ENCODE measurements at places on chromosomes 4 and X.

DNA sequence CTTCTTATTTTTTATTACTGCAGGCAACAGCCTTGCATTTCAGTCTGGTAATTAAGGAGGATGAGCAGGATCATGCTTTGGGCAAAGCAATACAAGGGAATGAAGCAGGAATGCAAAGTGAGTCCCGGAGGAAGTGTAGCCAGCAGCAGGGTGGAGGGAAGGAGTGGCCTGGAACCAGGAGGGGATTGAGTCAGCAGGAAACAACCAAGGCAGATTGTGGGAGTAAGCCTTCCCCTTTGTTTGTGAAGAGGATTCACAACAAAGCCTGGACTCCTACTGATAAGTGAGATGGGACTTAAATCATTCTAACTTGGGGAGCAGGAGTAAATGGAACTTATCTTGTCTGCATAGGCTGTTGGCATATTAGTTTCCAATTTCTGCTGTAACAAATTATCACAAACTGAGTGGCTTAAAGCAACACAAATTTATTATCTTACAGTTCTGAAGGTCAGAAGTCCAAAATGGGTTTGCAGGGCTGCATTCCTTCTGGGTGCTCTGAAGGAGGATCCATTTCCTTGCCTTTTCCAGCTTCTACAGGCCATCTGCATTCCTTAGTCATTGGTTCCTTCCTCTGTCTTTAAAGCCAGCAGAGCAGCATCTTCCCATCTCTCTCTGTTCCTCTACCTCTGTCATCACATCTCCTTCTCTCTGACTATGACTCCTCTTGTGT lies 93.2 kb upstream of the AP1S2 start:
- peak; percentile 38 for DNase-seq

GRCh38 chr4:169437299-169438047 lies 166.7 kb upstream of the SH3RF1 start:
- no peak for DNase-seq

DNA sequence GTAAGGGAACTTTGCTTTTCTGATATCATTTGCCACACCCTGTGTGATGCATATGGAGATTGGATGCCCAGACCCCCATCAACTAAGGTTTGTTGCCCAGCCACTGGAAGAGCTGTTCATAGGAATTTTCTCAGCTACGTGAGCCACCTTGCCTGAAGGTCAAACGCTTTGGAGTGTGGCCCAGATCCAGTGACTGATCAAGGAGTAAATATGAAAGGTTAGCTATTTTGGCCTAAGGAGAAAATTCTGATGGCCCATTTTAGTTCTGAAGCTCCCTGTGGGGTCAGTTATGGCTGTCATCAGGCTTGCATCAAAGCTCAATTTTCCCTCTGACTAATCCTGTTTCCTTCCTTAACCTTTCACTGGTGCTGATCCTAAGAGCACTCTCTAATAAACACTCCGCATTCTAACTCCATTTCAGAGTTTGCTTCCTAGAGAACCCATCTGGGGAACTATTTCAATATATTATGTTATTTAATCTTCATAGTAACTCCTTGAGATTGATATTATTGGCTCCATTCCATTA lies 407.7 kb downstream of the SPRY1 start:
- no peak for DNase-seq

DNA sequence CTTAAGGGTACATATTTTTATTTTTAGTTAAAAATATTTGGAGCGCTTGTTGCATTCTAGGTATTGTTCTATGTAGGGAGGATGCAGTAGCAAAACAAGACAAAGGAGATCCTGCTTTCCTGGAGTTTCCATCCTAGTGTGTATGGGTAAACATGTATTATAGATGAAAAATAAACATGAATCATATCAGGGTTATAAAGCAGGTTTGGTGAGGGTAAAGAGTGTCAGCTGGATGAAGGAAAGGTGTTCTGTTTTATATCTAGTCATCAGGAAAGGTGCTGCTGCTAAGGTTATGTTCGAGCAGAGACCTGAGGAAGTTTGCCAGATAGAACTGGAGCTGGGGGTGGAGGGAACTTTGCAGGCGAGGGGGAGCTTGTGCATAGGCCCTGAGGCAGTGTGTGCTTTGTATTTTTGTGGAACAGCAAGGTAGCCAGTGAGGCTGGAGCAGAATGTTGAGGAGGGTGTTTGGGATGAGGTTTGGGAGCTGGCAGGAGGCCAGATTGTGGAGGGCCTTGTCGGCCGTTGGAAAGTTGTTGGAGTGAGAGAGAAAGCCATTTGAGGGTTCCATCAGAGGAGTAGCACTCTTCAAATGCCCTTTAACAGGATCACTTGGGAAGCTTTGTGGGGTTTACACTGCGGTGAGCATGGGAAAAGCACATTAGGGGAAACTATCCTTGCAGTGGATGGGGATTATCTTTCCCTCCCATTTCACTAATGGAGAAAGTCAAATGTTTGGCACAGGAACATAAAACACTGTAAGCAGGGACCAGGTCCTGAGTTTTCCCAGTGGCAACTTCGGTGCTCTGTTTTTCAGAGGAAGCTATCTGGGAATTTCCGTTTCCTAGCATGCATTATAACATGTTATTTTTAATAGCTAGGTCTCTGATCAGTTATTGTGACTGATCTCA lies 35.9 kb downstream of the AFF1 start:
- DNase-seq: no peak

GRCh38 chrX:84907324-84907968 lies 96.2 kb upstream of the APOOL start:
- DNase-seq: no peak

- DNase-seq: no peak
Measured at GRCh38 chr4:107114059-107114458, 77.9 kb upstream of the DKK2 start.

DNA sequence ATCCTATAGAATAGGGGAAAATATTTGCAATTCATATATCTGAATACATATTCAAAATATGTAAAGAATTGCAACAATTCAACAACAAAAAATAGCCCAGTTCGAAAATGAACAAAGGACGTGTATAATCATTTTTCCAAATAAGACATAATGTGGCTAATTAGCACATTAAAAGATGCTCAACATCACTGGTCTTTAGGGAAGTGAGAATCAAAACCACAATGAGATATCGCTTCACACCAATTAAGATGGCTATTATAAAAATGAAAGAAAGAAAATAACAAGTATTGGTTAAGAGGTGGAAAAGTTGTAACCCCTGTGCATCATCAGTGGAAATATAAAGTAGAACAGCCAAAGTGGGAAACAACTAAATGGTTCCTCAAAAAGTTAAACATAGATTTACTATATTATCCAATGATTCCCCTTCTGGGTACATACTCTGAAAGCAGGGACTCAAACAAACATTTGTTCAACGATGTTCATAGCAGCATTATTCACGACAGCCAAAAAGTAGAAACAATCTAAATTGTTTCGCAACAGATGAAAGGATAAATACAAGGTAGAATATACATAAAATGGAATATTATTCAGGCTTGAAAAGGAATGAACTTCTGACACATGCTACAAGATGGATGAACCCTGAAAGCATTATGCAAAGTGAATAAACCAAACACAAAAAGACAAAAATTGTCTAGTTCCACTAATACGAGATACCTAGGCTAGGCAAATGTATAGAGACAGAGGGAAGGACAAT lies 12.7 kb downstream of the FAM13A start:
- no peak for DNase-seq

- no peak for DNase-seq
Measured at GRCh38 chrX:77433001-77433400, 14.2 kb upstream of the FGF16 start.

- no peak for DNase-seq
Measured at GRCh38 chrX:121216641-121217374, 169.4 kb downstream of the GLUD2 start.

DNA sequence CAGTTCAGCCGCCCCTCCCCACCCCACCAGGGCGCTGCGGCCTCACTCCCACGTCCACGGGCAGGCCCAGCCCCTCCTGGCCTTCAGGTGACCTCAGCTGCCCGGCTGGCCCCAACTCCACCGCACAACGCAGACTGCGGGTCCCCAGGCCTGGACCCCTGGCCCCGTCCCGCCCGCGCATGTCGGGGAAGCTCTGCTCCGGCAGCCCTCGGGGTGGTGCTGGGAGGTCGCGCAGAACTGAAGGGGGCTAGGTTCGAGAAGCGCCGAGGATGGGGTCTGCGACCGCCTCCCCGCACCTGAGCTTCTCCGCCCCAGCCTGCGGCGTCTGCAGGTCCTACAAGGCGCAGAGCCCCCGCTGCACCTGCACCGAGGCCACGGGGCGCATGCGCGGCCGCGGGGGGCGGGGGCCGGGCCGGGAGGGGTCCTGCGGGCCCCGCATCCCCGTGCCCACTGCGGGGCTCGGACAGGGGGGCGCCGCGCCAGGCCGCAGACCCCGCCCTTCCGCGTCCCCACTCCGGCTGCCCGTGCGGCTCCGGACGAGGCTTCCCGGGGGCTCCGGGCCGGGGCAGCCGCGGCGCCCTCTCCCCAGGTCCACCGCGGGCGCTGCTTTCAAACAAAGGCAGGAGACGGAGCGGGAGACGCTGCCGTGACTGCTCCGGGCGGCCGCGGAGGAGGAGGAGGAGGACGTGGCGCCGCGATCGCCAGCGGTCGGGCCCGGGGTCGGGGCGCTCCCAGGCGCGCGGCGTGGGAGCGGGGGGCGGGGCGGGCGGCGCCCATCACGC lies 672 bp upstream of the NAT8L start:
- no peak for DNase-seq

DNA sequence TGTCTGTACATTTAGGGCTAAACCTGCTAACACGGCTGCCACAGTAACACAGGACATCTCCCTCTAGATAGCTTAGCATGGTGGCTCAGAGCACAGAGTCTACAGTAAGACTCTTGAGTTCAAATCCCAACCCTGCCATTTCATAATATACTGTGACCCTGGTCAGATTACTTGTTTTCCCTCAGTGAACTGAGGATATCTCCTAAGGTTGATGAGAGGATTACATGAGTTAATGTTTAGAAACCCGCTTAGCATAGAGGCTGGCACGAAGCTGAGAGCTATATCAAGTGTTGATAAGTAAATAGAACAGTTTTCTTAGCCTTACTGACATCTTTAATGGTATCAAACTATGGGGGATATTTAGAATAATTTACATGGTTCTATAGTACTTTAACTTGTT lies 37.2 kb downstream of the CASP3 start:
- no peak for DNase-seq

DNA sequence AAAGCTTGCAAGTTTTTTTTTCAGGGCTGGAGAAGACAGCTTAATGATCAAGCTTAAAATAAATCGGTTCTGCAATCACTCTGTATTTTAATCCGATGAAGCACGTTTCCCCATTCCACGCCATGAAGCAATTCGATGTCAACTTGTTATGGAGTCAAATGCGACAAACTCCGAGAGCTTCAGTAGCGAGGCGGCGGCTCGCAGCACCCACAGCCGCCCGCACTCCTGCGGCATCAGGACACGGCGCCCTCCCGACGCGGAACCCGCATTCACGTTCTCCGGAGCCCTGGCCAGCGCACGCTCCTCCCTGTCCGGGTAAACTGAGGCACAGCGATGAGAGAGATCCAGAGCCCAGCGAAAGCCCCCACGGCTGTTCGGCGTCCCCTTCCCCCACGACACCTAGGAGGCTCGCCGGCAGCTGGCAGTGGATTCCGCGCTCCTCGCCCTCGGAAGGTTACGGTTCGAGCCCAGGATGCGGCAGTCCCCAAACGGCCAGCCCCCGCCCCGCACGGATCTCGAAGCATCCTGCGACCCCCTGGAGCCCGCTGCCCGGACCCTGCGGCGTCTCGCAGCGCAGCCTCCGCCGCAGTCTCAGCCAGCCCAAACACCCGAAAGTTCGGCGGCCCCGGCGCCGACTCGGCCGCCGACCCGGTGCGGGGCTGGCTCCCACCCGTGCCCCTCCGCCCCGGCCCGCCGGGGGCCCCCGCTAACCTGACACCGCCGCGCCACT lies 507 bp downstream of the MFAP3L start:
- DNase-seq: no peak

GRCh38 chrX:54978448-54978847 lies 15.5 kb downstream of the PFKFB1 start:
- DNase-seq: no peak
